ENCODE measurements at places on chromosomes 16 and 17.

GRCh38 chr17:31321481-31321880, at the start of gene EVI2A:
Gene EVI2A, minus strand, starts transcription at chr17:31321622. Its CDS starts 2,609 bp downstream, at chr17:31319013.
- H3K4me1 ChIP-seq = peaks cover 5% of the 10 kb centered on the region
- peak within 1 kb of the TSS; percentile 22 for H3K4me3 ChIP-seq
- no peak for DNase-seq
- H3K27ac ChIP-seq = peak within 1 kb of the TSS; percentile 66

- H3K27ac ChIP-seq = no peak overlapping the region
- peaks cover 16% of the 10 kb centered on the region for H3K4me1 ChIP-seq
- no peak overlapping the region for H3K4me3 ChIP-seq
- H3K27me3 ChIP-seq = no peaks in the 10 kb centered on the region
- no peaks in the 10 kb centered on the region for H3K36me3 ChIP-seq
- DNase-seq = no peak
Observed at GRCh38 chr17:1977583-1978395, 47.3 kb downstream of the RTN4RL1 start.

DNA sequence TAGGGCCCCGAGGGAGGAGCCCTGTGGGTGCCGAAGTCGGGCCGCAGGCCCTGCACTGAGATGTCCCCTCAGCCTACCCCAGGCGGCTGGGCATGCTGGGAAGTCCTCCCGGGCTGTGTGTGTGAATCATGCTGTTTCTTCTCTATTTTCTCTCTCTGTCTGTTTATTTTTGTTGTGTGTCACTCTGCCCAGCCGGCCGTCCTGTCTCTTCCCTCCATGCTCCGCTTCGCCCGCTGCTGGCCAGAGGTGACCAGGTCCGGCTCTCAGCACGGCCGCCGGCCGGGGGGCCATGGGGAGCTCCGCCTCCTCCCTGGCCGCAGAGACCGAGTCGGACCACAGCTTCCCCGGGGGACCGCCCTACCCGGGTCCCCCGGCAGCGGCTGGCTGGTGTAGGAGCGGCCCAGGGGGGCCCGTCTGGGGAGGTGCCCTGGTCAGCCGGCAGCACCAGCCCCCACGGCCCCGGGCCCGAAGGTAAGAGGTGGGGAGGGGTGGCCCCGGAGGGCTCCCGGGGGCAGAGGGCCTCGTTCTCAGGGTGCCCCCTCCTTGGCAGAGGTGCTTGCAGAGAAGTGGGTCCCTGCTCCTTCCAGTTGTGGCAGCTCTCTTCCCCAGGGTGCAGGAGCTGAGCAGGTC, 12.5 kb downstream of the CAPN15 start:
- H3K27me3 ChIP-seq = no peaks in the 10 kb centered on the region
- peaks cover 16% of the 10 kb centered on the region for H3K36me3 ChIP-seq
- peaks cover 5% of the 10 kb centered on the region for H3K4me1 ChIP-seq
- no peak overlapping the region for H3K27ac ChIP-seq
- DNase-seq = no peak

DNA sequence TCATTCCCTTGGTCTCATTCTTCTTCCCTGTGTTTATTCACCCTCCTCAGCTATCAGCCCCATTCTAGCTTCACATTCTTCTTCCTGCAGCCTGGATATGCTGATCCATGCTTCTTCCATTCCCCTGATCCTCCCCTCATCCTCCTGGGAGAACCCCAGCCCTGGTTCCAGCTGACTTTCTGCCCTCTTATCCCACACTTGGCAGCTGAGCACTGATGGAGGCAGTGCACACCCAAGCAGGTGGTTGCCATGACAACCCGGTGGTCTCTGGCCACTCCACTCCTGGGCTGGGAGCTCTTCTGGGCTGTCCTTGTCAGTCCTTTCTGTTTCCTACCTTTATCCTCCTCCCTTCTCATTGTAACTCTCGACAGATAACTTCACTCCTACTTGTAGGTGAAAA, 16.7 kb upstream of the TUBG2 start:
- H3K36me3 ChIP-seq = no peaks in the 10 kb centered on the region
- H3K27me3 ChIP-seq = no peaks in the 10 kb centered on the region
- no peak overlapping the region for H3K27ac ChIP-seq
- H3K4me1 ChIP-seq = no peaks in the 10 kb centered on the region
- no peak overlapping the region for H3K4me3 ChIP-seq

GRCh38 chr16:85612801-85613603, at the start of gene GSE1:
Gene GSE1, plus strand, starts transcription at chr16:85613322. Its CDS starts 70 bp downstream, at chr16:85613392.
- H3K4me1 ChIP-seq = peaks cover 81% of the 10 kb centered on the region
- H3K27ac ChIP-seq = peak within 1 kb of the TSS; percentile 84
- peak within 1 kb of the TSS; percentile 78 for H3K4me3 ChIP-seq
- DNase-seq = no peak
- H3K27me3 ChIP-seq = no peaks in the 10 kb centered on the region

- no peak overlapping the region for H3K4me3 ChIP-seq
- peaks cover 30% of the 10 kb centered on the region for H3K4me1 ChIP-seq
- no peaks in the 10 kb centered on the region for H3K36me3 ChIP-seq
- H3K27me3 ChIP-seq = no peaks in the 10 kb centered on the region
- DNase-seq = no peak
Observed at GRCh38 chr17:32269377-32269776, 3.7 kb downstream of the RHBDL3 start.

DNA sequence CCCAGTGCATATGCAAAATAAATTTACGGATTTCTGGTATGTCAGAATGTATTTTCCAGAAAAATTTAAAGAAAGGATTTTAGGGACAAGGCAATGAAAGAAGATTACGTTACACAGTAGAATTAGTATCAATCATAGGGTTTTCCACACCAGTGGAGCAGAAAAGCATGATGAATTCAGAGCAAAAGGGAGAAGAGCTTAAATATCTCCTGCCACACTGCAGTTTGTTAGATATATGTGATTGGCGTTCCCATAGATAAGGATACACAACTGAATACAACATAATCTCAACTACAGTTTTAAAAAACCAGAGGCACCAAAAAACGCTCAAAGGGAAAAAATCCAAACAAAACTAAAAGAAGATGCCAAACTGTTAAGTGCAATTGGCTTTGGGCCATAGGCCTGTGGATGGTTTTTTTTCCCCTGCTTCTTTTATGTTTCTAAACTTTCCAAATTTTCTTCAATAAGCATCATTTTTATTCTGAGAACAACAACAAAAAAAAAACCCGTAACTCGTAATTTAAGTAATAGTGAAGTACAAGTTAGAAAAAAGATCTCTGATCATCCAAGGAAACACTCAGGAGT, 22.3 kb downstream of the MARF1 start:
- no peak for DNase-seq
- no peak overlapping the region for H3K27ac ChIP-seq
- H3K27me3 ChIP-seq = no peaks in the 10 kb centered on the region
- H3K36me3 ChIP-seq = peaks cover 94% of the 10 kb centered on the region
- H3K4me1 ChIP-seq = no peaks in the 10 kb centered on the region
- no peak overlapping the region for H3K4me3 ChIP-seq

DNA sequence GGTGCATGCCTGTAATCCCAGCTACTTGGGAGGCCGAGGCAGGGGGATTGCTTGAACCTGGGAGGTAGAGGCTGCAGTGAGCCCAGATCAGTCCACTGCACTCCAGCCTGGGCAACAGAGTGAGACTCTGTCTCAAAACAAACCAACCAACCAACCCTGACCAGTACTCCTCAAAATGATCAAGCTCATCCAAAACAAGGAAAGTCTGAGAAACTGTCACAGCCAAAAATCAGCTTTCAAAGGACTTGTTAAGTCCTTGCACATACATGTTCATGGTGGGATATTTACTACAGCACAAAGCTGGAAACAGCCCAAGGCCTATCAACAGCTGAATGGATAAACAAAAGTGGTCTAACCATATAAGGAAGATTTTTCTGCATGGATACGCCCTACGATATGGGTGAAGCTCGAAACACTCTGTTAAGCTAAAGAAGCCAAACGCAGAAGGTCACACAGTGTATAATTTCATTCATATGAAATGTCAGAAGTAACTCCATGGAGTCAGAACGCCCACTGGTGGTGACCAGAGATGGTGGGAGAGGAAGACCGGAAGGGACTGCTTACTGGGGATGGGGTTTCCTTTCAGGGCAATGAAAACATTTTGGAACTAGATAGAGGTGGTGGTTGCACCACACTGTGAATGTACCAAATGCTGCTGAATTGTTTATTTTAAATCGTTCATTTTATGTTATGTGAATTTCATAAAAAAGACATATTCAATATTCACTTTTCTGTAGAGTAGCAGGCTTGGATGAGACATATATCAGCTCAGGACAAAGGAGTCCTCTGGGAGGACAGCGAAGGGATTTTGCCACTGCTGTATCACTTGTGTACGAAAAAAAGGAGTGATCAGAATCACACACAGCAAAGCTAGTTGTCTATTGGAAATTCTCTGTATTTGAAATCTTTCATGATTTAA, 17.7 kb downstream of the CCL17 start:
- H3K4me1 ChIP-seq = peaks cover 27% of the 10 kb centered on the region
- DNase-seq = no peak
- no peak overlapping the region for H3K4me3 ChIP-seq
- no peaks in the 10 kb centered on the region for H3K27me3 ChIP-seq

GRCh38 chr16:66270333-66270927, 96.1 kb upstream of the CDH5 start:
- H3K4me1 ChIP-seq = peaks cover 41% of the 10 kb centered on the region
- H3K27me3 ChIP-seq = no peaks in the 10 kb centered on the region
- peak overlapping the region; percentile 35 for H3K4me3 ChIP-seq
- DNase-seq = peak; percentile 87

- no peak overlapping the region for H3K4me3 ChIP-seq
- no peak overlapping the region for H3K27ac ChIP-seq
- no peaks in the 10 kb centered on the region for H3K27me3 ChIP-seq
- H3K4me1 ChIP-seq = no peaks in the 10 kb centered on the region
Observed at GRCh38 chr17:58786586-58787295, 31.1 kb downstream of the PPM1E start.

- DNase-seq = no peak
- no peaks in the 10 kb centered on the region for H3K27me3 ChIP-seq
- no peak overlapping the region for H3K27ac ChIP-seq
- no peak overlapping the region for H3K4me3 ChIP-seq
Observed at GRCh38 chr17:6627019-6627418, 13.5 kb downstream of the KIAA0753 start.

- H3K4me1 ChIP-seq = peaks cover 70% of the 10 kb centered on the region
- peak overlapping the region; percentile 72 for H3K4me3 ChIP-seq
- DNase-seq = no peak
- no peaks in the 10 kb centered on the region for H3K36me3 ChIP-seq
- no peaks in the 10 kb centered on the region for H3K27me3 ChIP-seq
Observed at GRCh38 chr17:50426472-50426782, 409 bp downstream of the ACSF2 start.

GRCh38 chr17:82823004-82823403, 16.8 kb downstream of the ZNF750 start:
- H3K4me3 ChIP-seq = no peak overlapping the region
- no peaks in the 10 kb centered on the region for H3K27me3 ChIP-seq
- H3K36me3 ChIP-seq = no peaks in the 10 kb centered on the region
- no peak overlapping the region for H3K27ac ChIP-seq

DNA sequence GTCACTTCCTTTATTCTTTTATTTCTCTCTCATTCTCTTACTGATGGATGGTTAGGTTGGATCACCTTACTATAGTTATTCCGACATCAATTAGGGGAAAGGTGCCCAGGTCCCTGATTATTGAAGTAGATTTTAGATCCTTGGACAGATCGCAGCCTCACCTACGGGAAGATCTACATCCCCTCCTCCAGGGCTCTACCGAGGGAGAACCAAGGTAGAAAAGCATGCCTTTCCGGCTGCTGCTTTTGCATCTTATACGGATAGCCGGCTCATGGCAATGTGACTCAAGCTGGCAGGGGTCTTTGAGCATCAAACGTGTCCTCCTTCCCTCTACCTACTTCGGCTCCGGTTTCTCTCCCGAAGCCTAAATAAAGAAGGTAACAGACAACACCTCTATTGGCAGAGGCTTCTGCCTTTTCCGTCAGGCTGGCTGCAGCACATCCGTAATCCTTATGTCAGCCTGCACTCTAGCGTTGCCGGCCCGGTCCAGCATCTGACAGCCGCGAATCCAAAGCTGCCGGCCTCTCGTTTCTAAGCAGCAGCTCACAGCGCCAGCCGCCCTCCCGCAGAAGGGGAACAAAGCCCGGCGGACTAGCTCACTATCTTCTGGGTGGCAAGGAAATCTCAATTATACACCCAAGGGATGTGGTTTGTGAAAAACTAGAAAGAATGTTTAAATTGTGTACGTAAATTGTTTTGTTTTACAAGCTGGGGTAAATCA, 46.9 kb downstream of the IRX6 start:
- no peaks in the 10 kb centered on the region for H3K27me3 ChIP-seq
- no peaks in the 10 kb centered on the region for H3K36me3 ChIP-seq
- H3K4me1 ChIP-seq = peaks cover 21% of the 10 kb centered on the region
- H3K27ac ChIP-seq = no peak overlapping the region
- DNase-seq = no peak

- no peaks in the 10 kb centered on the region for H3K4me1 ChIP-seq
- H3K27ac ChIP-seq = no peak overlapping the region
- DNase-seq = no peak
- H3K4me3 ChIP-seq = no peak overlapping the region
- H3K27me3 ChIP-seq = no peaks in the 10 kb centered on the region
Observed at GRCh38 chr16:80739523-80739922, 64.9 kb downstream of the CDYL2 start.

DNA sequence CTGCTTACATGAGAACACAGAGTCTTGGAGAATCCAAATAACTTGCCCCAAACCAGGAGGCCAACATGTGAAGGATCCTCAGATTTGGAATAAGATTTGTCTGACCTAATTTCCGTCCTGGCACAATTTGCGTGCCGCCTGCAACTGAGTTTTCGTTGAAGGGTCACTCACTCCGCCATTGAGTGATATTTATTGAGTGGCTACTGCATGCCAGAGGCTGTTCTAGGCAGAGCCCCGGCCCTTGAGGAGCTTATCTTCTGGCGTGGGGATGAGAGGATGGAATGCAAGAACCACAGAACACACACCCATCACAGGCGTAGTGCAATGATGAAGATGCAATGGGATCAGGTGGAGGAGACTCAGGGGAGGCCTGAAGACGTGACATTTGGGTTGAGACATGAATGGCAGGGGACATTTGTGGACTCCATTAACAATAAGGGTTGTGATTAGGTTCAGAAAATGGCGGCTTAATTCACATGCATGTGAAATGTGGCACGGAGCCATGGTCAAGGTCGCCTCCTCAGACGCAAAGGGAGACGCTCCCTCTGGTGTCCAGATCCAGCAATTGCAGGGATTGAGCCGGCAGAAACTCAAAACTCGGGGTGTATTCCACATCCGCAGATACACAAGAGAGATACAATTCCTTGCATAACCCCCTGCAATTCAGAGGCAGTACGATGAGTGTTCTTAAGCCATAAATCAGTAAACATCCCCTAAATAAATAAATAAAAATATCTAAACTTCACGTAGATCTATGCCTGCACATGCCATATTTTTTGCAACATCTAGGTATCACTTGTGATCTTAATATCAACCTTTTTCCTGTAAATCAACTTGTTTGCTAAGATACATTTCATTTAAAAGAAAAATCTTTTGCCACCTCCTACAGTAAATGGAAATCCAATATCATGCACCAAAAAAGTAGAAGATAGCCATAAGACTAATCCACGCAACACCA, 57.9 kb upstream of the CACNG4 start:
- no peak overlapping the region for H3K4me3 ChIP-seq
- H3K4me1 ChIP-seq = peaks cover 11% of the 10 kb centered on the region
- DNase-seq = no peak
- no peak overlapping the region for H3K27ac ChIP-seq
- H3K27me3 ChIP-seq = no peaks in the 10 kb centered on the region

All from vagina (tissue), 2 donors.